Activated effector memory CD4-positive, alpha-beta T cell treated with Interleukin-2 at 50 U/mL for 16 hours (primary cell): ENCODE measurements at places on chromosomes 6 and 20.
A peak's percentile ranks its signal among the peaks of the same experiment; 100 is the strongest.

DNA sequence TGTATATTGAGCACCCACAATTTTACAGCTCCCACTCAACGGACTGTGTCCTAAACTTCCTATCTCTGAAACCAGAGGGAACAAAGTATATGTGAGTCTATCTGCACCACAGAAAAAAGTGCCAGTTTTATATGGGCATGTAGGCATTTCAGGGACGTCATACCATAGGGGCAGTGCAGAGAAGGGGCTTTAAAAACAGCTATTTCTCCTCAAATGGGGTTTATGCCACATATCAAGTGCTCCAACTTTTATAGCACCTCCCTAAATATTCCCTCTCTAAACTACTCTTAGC is 28.9 kb upstream of the ASF1A start:
- no peak for DNase-seq

DNA sequence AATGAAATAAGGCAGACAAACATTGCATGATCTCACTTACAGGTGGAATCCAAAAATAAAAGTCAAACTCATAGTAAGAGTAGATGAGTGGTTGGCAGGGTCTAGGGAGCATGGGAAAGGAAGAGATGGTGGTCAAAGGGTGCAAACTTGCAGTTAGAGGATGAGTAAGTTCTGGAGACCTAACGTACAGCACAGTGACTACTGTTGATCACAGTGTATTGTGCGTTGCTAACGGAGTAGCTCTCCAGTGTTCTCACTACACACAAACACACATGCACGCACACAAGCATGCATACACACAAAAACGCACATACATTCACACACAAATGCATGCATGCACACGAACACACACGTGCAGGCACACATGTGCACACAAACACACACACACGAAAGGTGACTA is 54.9 kb downstream of the LY86 start:
- no peak for DNase-seq

DNA sequence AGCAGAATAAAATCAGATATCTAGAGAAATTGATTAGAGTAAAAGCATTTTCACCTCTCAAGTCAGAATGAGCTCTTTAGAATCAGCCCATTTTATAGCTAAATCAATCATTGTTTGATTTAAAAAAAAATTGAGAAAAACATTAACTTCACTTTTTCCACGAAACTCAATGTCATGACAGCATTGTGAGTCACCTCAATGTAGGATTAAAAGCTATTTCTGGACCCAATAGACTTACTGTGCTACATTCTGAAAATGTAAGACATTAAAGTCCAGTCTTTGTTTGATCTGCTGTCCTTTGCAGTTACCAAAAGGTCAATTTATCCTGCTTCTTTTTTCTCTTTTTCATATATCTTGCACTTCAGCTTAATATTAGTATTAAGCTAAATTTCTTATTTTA is 519.4 kb upstream of the ZNF337 start:
- no peak for DNase-seq

- no peak for DNase-seq
Measured at GRCh38 chr20:3032624-3033023, 10.8 kb upstream of the GNRH2 start.

- no peak for DNase-seq
Measured at GRCh38 chr6:12065321-12066140, 53.4 kb downstream of the HIVEP1 start.

DNA sequence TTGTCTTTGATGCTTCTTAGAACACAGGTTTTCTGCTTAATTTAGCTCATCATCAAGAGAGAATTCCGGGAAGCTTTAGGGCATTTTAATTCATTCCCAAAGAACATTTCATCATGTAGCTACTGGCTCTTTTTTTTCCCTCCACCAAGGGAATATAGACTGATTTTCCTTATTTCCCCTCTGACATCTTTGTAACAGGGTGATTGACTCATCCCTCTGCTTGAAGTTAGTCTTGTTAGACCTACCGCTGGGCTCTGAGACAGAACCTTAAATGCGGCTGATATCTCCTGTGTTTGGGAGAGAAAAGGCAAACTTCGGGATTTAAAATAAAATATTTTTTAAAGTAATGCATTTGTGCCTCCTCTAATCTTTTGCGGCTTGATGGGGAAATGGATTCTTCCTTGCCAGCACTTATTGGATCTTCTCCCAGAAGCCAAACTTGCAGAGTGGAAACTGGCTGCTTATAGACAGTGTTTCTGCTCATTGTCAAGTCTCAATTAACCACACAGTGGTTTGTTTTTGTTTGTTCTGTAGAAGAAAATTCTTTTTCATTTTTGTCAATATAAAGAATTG is 272.7 kb upstream of the PLCB4 start:
- DNase-seq, result no peak

- DNase-seq, result no peak
Measured at GRCh38 chr6:123417535-123417934, 219.2 kb downstream of the TRDN start.

DNA sequence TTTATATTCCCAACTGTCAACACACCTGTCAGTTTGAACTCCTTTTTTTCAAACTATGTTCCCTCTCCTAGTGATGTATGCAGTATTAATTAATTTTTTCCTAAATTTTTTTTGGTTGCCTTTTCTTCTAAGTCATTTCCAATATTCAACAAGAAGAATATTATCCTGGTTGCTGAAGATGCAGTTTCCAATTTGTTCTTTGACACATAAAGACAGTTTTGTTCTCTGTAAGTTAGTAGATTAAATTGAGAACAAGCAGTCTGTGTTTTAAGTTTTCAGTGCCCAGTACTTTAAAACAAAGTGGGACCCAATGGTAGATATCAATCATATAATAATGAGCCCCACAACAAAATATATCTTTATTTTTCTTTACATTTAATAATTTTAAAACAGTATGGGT is 47.3 kb downstream of the GJA1 start:
- no peak for DNase-seq

GRCh38 chr20:63850689-63851547 is 10.4 kb upstream of the ABHD16B start:
- DNase-seq, result no peak

DNA sequence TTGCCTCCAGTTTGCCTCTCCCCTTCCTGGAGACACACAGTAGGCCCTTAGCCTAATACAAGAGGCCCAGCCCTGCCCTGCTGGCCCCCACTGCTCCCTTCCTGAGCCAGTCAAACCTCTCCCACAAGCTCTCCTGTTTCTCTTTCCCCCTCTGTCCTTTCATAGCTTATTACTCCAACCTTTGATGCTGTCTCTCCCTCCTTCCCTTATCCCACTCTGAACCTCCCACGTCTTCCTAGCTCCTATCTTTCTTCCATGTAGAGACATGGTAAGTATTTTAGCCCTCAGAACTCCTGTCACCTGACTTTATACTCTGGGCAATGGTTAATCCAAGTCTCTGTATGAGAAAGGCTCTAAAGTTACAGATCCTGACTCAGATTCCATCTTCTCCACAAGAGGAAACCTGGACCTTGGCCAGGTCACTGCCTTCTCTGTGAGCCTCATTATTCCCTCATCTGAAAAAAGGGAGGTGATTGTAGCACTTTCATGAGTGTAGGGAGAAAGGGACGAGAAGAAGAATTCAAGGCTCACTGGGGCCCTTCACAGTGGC is 6.7 kb downstream of the TGIF2 start:
- no peak for DNase-seq

GRCh38 chr6:149316108-149316727 is 1.3 kb upstream of the TAB2 start:
- DNase-seq, result no peak

DNA sequence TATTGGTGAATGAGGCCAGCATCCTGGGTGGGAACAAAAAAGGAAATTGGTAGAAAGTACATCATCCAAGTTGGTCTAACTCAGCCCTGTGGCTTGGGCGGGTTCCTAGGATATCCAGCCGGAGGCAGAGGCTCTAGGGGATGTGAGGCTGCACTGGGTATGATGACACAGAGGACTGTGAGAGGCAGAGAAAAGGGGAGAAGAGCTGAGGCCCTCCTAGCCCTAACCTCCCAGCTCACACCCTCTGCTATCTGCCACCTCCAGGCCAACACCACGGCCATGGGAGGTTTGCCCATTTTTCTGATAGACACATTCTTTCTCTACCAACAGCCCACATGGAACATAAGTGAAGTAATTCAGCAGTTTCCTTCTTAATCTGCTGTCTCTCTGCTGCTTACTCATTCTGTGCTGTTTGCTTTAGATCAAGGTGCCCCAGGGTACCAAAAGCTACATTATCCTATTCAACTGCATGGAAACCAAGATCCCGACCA is 284.4 kb downstream of the ESR1 start:
- no peak for DNase-seq

- no peak for DNase-seq
Measured at GRCh38 chr6:165632194-165632593, 30.8 kb downstream of the PDE10A start.

DNA sequence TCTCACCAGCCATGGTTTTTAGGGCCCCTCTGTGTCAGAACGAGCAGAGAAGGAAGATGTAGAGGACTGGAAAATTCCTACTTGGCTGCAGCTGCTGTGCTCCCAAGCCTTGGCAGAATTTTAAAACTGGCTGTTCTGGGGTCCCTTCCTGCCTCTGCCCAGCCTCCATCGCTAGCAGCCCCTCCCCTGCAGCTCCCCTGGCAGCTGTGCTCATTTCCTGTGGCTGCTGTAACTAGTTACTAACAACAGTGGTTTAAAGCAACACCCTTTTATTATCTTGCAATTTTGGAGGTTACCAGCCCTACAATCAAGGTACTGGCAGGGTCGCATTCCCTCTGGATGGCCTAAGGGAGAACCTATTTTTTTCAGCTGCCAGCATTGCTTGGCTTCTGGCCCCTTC is 3.7 kb upstream of the CST11 start:
- DNase-seq, result no peak

DNA sequence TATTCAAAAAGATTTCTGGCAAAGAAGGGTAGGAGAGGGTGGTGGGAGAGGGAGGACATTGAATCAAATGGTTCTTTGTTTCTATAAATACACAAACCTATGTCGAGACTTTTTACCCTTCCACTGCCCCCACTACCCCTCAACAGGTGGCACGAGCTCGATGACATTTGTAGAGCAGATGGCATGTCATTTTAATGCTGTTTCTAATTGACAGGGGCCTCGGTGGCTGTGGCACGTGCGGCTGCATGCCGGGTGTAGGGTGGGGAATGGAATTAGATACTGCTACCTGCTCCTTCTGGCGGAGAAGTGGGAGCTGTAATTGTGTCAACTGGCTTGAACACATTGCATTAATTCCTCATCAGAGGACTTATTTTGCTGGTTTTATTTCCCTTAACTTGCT is 29.1 kb upstream of the SASH1 start:
- DNase-seq, result no peak

DNA sequence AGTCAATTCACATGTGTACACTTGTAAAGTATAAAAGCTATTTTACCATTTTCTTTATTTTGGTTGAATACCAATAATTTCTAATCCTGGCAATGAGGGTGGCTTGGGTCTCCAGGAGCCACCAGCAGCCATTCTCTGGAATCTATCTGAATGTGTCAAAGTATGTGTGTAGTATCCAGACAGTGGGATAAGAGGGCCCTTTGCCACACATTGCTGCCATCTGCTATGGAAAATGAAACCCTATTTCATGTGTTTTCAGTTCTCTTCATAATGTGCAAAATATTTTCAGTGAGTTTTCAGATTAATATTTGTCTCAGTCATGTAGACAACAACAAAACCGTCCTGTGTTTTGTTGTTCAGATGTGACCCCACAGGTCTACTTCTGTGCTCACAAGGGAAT is 46.3 kb downstream of the CDYL start:
- no peak for DNase-seq

GRCh38 chr20:8130840-8131526 is 1.1 kb upstream of the PLCB1 start:
- DNase-seq, result no peak

GRCh38 chr20:38674092-38674764 is 50.1 kb upstream of the SLC32A1 start:
- peak; percentile 14 for DNase-seq

DNA sequence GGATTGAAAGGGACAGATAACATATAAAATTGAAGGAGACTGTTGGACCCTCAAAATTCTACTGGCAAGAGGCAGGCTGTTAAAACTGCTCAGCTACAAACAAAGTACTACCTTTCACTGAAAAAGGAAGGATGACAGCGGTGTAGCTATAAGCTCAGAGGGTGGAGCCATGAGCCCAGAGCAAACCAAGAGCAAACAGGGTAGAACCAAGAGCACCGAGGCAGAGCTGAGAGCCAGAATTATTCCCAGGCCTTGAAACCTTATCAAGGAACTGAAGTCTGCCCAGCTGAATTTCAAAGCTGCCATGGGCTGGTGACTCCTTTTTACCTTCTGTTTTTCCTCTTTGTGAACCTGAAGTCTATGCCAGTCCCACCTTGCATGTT is 74.7 kb upstream of the SLC4A11 start:
- no peak for DNase-seq

DNA sequence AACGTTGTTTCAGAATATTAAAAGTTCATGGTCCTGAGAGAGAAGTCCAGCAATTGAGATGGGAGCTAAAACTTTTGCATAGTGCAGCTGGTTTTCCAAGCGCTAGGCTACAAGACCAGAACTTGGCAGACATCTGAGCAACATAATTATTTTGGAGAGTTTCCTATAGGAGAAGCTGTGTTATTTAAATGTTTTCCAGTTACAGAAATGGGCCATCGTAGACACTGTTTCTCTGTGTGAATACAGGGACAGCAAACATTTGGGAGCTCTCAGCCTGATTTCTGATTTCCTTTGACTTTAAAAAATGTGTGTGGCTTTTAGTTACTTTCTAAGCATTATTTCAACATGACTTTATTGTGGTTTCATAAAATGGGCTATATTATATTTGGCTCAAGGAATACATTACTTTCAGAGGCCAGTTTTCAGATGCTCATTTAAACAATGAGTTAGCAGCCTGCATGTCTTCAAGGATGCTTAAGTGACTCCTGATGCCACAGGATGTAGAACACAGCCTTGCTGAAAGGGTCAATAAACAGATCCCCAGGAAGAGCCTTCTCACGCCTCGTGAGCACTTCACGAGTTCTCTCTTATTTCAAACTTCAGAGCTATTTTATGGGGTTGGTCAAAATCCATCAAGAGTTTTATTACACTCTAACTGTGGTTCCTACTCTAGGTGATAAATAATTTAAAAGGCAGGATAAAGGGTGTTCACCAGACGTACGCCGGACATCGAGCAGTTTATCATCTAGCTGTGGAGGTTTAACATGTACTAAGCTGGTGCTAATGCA is 193.8 kb downstream of the SMOC2 start:
- DNase-seq, result no peak

DNA sequence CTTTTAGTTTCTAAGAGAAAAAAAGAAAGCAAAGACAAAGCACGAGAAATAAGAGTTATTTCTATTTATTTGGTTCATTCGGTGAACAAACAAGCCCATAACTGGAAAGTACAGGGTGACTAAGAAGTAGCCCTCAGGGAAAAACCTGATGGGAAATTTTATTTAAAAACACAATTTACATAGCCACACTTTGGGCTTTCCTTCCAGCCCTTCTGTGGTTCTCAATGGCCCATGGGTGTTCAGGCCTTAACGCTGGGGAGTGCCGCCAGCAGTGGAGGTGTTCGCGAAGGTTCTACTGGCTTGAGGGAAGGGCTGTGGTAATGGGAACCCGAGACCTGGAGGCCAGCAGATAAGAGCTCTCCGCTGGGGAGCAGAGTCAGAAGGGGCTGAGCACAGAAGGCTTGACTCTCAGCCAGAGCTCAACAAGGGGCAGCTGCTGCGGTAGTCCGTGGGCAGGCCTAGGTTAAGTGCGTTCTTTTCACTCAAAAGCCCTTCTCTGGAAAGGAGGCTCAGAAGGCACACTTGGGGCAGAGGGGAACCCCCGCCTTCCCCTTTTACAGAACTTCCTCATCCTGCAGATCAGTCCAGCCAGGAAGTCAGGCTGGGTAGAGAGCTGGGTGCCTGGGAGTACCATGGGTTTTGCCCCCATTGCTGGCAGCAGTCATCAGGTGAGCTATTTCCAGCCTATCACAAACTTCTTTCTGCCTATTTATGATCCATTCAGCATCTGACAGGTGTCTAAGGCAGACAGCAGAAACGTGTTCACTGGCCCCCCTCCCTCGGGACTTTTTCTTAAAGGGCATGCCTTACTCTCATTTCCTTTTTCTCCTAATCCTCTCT is 8.8 kb upstream of the CD83 start:
- no peak for DNase-seq
